ENCODE measurements at places on chromosomes 13 and 19.

DNA sequence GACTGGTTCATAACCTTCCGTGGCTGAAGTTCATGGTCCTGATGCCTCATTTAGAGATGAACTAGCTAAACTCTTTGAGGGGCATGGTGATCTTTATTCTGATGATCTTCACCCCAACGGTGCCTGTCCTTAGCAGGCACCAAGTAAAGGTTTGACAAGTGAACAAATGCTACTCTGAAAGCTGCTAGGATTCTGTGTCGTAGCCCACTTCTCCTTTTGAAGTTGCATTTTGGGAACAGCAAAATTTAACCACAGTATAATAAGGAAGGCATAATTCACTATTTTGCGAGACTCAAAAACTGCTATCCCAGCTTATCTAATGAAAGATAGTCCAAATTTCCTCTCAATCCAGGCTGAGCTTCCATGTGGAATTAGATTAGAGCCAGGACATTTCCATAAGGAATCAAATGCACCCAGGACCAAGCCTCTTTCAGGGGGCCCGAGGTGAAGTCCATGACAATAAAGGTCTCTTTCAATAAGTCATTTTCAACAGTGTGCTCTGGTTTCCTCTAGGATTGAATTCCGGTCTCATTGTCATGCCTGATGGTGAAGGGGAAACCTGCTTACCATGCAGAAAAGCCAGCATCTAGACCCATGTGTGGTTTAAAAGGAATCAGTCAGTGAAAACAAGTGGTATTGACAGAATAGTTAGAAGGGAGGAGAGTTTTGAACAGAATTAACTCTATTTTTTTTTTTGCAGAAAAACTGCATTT, 23.1 kb downstream of the SIAH3 start:
- DNase-seq: no peak

GRCh38 chr19:49871349-49871985, 4.1 kb upstream of the PNKP start:
- DNase-seq: no peak

- DNase-seq: peak; percentile 3
Measured at GRCh38 chr13:26377038-26377437, 123.1 kb downstream of the CDK8 start.

GRCh38 chr13:90315061-90315460, 1032.4 kb upstream of the MIR17HG start:
- DNase-seq: no peak

DNA sequence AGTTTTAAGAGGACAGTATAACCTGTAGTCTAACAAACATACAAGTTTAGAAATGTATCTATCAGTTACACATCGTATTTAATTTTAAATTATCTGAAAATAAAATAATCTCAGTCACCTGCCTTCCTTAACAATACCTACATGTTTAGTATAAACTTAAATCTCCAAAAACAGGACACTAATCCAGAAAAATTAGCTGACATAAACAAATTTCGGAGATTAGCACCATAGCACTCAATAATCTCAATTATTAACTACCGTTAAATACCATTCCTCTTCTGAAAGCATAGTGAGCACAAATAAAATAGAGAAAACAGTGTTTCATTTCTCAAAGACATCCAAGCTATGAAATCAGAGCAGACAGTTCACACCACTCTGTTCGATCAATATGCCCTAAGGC, 13.2 kb downstream of the MED4 start:
- DNase-seq: no peak

- DNase-seq: no peak
Measured at GRCh38 chr13:21060338-21061028, 903 bp downstream of the LATS2 start.

All from brain microvascular endothelial cell (primary cell).